ENCODE measurements at places on chromosomes 16 and 17.
A peak's percentile ranks its signal among the peaks of the same experiment; 100 is the strongest.

- no peak for DNase-seq
Measured at GRCh38 chr17:81453076-81453475, 57.8 kb downstream of the BAHCC1 start.

DNA sequence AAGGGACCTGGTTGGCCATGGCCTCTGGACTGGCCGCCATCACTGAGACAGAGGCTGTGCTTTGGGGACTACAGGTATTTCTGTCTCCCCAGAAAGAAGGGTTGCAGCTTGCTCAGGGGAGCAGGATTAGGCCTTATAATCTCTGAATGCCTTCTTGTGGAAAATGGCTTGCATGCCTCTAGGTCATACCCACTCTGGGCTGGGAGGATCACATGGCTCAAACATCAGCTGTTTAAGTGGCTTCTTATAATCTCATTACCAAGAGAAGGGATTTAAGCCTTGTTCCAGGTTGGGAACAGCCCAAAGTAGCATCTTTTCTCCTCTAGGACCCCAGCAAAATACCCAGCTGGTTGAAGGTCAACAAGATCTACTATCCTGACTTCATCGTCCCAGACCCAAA, 19.1 kb downstream of the LIG3 start:
- DNase-seq = peak; percentile 56

GRCh38 chr16:20906341-20907255, 6.0 kb downstream of the LYRM1 start:
- DNase-seq = no peak

GRCh38 chr16:59356144-59356543, 622.0 kb upstream of the GOT2 start:
- no peak for DNase-seq

- no peak for DNase-seq
Measured at GRCh38 chr16:10923650-10924214, 18.5 kb downstream of the DEXI start.

- peak; percentile 61 for DNase-seq
Measured at GRCh38 chr17:79874329-79874981, 35.2 kb upstream of the CBX4 start.

DNA sequence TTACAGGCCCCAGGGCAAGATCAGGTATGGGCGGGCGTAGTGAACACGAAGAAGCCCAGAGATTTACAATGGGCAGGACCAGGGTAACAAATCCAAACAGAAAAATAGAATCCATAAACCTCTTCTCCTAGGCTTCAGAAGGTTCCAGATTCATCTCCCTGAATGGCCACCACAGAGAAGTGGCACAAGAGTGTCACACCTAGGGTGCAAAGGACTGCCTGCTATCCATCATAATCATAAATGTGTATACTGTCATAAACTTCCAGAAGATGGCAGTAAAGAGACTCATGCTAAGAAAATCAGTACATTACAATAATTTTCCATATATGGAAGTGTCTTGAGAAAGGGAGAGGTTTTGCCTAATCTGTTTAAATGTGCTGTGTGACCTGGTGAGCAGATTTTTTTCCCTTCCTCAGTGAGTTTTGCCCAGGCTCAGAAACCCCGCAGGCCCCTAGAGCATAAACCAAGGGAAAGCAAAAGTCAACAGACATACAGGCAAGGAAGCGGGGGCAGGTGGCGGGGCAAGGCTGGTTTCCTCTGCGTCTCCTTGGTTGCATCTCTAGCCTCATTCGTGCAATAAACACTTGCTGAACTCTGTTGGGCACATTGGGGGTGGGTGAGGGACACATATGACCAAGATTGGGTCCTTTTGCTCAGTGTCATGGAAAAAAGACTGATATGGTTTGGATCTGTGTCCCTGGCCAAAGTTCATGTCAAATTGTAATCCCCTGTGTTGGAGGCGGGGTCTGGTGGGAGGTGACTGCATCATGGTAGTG, 92.0 kb upstream of the CDH5 start:
- DNase-seq = no peak

GRCh38 chr16:67967958-67968399, 458 bp downstream of the SLC12A4 start:
- no peak for DNase-seq

- DNase-seq = no peak
Measured at GRCh38 chr16:85621698-85622428, 8.7 kb downstream of the GSE1 start.

DNA sequence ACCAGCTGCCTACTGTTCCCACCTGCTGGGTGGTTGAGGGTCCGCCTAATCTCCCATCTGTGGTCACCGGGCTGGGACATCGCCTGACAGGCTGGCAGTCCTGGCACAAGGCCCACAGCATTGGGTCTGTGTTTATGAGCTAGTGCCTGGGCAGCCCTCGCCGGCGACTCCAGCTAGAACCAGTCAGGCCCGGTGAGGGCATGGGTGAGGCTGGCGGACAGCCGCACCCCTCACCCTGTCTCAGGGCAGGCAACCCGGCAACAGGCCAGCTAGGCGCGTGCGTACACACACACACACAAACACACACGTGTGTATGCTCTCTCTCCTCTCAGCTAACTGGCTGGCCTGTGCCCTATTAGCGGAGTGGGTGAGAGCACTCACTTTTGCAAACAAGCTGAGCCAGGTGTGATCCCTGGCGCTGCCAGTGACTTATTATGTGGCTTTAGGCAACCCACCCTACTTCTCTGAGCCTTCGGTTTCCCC, 10.4 kb downstream of the HSD11B2 start:
- DNase-seq = peak; percentile 38

DNA sequence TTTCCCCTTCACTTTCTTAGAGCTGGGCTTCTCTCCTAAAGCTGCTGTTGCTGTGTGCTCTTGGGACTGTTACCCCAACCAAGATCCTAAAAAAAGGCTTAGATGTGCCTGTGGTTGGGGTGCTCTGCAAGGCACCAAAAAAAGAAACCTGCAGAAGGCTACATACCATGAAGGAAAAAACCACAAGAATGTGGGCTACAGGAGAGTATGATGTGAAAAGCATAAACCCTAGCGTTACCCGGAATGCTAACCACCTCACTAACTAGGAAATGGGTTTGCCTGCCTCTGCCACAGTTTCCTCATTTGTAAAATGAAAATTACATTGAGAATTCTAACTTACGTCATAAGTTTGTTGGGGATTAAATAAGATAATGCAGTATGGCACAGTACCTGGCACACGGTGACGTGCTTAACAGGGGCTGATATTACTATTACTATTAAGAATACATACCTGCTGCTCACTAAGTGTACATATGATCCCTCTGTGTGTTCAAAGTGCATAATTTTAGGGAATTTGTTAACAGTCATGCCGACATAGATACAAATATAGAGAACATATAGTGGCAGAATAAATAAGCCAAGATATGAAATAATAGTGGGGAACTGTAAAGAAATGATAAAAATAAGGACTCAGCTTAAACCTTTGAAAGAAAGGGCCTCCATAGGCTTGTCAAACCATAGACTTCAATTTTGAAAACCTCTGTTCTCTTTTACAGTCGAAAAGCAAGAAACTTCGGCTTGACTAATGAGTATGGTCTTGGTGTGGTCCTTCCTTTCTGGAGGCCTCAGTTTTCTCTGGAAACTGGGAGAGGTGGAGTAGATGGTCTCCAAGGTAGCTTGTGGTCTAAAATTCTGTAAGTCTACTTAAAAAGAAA, 177.8 kb upstream of the TBX2 start:
- no peak for DNase-seq

GRCh38 chr16:83789642-83790401, 18.0 kb upstream of the HSBP1 start:
- no peak for DNase-seq

- DNase-seq = no peak
Measured at GRCh38 chr16:23624092-23624491, 17.0 kb downstream of the PALB2 start.

- peak; percentile 90 for DNase-seq
Measured at GRCh38 chr17:38749223-38750043, 1.3 kb upstream of the PCGF2 start.

DNA sequence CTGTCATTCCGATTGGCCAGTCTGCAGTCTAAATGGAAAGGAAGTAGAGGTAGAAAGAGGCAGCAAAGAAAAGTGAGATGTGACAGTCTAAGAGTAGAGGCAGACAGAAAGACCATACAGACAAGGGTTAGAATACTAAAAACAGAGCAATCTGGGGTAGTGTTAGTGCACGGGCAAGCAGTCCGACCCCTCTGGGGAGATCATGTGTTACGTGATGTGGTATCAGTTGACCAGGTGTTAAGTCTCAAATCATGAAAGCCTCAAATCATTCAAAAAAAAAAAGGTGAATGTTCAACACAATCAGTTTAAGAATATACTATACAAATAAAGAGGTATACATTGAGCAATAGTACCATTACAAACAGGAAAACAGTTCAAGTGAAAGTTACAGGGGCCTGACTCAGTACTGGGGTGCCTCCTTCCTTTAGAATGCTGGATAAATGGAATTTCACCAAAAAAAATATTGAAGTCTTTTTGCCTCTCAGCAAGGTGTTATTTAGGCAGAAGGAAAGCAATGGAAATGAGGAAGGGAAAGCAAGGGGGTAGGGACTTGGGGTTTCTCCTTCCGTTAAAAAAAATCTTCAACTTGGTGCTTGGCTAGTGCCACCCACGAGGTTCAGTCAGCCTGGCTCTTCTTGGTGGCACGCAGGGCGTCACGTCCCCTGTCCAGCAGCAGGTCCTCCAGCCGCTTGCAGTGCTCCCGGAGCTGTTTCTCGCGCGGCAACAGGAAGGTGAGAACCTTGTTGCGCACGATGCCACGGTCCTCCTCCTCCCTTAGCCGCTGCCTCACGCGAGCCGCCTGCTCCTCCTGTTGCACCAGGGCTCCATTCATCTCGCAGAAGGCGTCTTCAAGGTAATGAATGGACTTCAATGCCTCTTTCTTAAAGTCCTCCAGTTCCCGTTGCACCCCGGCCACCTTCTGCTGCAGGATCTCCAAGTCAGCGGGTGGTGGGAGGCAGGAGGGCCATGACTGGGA, 616 bp downstream of the CCDC182 start:
- no peak for DNase-seq

DNA sequence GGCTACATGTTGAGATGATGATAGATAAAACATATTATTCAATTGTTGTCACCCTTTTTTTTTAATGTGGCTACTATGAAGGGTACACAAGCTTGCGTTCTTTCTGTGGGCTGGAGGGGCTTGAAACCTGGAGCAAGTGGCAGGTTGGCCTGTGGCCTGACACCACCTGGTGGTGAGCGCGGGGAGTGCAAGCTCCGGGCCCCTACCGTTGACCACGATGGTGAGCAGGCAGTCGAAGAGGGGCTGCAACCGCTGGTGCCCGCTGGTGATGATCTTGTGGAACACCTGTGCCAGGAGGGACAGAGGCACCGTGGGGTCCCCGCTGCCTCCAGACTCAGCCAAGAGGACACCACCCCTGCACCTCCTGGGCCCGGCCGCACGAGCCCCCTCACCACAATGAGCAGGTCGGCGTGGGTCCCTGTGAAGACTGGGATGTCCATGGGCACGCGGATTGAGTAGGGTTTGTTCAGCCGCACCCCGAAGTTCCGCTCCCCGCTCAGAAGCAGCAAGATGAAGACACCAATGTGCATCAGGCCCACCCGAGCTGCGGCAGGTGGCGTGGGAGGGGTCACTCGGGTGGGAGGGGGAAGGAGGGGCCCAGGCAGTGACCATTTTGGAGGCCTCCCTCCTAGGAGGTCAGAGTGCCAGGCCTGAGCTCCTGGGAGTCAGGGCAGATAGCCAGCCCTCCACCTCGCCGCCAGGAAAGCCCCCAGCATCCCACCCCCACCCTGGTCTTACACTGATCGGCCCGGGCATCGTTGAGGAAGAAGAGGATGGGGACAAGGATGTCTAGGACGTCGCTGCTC, 14.4 kb downstream of the HID1 start:
- peak; percentile 90 for DNase-seq

GRCh38 chr17:5555254-5555653, 29.1 kb downstream of the NLRP1 start:
- peak; percentile 35 for DNase-seq

DNA sequence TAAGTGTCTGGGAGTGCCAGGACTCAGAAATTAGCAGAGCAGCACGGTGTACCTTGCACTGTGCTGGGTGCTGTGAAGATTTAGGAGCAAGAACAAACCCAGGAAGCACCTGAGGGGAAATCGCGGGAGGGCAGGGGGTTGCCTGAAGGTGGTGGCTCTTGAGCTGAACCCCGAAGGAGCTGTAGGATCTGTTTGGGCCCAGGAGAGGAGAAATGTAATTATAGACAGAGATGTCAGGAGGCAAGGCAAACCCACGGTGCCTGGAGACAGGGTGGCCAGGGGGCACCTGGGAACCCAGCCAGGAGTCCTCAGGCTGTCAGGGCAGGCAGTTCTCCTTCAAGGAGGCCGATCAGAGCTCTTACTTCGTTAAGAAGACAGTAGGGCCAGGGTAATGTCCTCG, 109.1 kb downstream of the C16orf78 start:
- no peak for DNase-seq

DNA sequence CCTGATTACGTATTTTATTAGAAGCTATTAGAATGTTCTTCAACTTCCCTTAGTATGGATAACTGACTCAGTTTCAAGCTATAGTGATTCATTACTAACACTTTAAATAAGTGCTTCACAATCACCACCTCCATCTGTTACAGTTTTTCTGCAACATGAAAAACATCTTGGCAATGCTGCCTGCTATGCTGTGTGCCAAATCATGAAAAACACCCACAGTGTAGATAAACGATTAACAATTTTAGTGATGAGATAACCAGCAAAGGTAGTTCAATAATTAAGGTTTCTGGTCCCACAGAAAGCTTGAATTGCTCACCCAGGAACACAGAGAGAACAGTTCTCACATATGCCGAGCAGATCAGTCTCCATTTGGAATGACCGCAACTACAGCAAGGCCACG, 51.4 kb upstream of the SLC25A19 start:
- no peak for DNase-seq

GRCh38 chr16:21075252-21075651, 75.4 kb downstream of the DNAH3 start:
- DNase-seq = no peak

DNA sequence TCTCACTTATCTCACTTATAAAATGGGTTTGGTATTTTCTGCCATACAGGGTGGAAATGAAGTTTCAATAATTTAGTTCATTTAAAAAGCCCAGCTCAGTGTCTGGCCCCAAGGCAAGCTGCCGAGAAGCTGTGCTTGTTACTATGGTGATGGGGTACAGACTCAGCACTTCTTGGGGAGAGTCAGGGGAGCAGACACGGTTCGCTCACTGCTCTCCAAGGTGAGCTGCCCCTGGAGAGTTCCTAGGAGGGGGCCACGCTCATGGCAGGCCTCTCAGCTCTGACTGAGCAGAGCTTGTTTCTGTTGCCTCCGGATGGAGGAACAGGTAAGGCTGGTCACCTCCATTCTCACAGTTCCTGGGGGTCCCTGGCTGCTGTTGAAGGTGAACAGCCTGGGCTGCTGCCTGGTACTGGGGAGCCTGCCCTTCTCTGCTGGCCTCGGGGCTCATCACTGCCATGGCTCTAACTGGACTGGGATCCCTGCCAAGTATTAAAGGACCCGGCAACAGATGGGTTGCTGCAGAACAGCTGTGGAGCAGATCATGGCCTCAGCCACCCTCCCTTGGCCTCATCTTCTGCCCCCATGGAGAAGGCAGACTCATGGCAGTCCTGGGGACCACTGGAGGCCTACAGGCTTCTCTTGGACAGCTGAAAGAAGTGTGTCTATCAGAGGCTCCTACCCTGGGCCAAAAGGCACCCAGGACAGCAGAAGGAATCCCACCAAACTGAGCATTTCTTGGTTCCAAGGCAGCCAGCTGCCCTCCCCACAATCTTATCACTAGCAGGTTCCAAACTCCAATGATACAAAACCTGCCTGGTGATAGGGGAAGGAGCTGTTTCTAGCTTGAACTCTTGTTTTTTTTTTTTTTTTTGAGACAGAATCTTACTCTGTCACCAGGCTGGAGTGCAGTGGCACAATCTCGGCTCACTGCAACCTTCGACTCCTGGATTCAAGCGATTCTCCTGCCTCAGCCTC, 25.9 kb upstream of the SPATA32 start:
- peak; percentile 89 for DNase-seq
